ENCODE measurements at places on chromosomes 6 and 20. TPM values are rescaled to one million over a fixed set of nuclear protein-coding genes. Genes with fewer than 3 reads are reported as not detected.

- DNase-seq: no peak
Measured at GRCh38 chr20:47262365-47263013, 94.0 kb downstream of the ZMYND8 start.

DNA sequence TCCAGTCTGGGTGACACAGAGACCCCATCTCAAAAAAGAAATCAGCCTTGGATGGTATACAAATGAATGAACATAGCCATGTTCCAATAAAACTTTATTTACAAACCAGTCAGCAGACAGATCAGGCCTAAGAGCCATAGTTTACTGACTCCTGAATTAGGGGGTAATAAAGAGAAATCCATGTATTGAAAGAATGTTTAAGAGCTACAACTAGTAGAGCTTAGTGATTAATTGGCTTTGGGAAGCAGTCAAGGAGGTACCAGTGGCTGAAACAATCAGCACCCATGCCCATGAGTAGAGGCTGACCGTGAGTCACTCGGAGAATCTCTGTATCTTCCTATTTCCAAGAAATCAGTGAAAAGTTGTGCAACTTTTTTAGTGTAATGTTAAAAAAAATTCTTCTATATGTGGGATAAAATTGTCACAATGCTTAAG lies 223.6 kb upstream of the RREB1 start:
- no peak for DNase-seq

The NKAIN2 gene
- total RNA-seq: 0.30 TPM

GRCh38 chr6:9834233-9834632 lies 580.6 kb downstream of the TFAP2A start:
- DNase-seq: no peak

GRCh38 chr20:45402946-45403345 lies 5.1 kb upstream of the DBNDD2 start:
- DNase-seq: no peak

The PBOV1 gene
- not detected for total RNA-seq

The TRAPPC3L gene
- 0.16 TPM for total RNA-seq

DNA sequence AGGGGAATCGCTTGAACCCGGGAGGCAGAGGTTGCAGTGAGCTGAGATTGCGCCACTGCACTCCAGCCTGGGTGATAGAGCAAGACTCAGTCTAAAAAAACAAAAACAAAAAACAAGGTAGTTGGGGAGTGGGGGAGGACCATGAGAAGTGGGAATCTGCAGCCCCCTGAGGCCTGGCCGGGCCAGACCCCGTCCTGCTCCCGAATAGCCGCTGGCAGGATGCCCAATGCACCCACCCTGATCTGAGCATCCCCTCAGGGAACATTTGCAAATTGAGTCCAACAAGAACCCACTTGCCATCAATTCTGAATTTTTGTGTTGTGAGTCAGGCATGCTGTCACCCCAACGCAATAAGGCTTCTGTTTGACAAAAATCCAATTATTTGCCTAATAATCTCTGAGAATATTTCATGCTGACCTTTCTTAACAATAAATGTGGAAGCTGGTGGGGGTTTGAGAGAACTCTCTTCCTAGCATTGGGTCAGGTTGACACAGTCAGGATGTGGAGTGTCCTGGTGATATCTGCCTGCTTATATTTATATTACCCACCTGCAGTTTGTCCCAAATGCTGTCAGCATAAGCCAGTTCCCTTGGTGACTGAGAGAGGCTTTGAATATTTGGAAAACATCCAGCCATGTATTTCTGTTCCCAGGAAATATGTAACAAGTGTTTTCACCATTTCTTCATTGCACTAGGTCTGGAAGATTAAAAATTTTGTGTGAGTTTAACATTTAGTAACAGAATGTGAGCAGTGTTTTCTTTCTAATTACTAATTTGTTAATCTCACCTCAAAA lies 28.4 kb upstream of the FRMD1 start:
- no peak for DNase-seq

DNA sequence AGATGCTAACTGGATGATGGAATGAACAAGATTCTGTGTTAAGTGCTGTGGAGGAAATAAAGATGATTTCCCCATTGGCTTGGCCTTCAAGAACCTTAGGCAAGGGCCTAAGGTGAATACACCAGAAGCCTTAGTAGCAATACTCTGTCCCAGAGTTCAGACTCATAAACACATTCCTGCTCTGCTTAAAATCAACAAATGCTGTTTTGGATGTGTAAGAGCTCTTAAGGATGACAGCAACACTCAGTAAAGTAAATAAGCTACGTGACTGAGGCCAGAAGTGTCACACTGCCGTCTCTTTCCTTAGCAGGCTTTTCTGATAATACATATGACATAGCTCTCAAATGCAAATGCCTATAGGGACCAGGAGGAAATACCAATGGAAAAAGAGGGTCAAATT lies 90.6 kb downstream of the EYA2 start:
- no peak for DNase-seq

DNA sequence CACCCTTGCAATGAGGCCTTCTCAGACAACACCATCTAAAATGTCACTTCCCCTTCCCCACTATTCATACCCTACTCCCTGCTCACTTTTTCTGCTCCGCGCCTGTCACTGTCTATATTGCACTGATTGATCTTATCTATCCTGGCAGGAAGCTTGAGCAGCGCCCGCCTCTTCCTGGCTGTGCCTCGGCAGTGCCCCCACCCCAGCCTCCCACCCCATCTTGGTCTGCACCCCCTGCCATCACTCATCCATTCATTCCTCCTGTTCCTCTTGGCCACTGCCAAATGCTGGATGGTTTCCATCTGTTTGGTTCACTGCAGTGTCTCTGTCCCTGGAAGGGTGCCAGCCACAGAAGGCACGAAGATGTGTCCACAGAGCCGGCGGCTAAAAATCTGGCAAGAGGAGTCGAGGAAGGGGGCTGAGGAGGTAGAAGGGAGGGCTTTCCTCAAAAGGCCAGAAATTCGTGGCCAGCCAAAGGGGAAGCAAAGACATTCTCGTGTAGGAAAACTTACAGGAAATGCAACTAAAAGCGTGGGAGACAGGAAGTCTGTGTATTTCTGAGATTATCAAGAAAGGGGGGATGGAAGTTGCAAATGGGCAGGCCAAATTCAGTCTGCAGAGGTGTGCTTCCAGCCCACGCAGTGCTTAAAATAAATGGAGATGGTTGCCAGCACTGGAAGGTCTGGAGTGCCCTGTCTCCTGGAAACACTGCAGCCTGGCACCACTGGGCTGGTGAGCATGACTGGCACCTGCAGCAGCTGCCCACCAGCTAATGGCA lies 27.6 kb downstream of the SYNJ2 start:
- DNase-seq: no peak
